ENCODE measurements at places on chromosomes 16 and 17. TPM values are rescaled to one million over a fixed set of nuclear protein-coding genes. Genes with fewer than 3 reads are reported as not detected.

Gene CLCN7
- polyA plus RNA-seq = 15.7 TPM

Gene TAT
- polyA plus RNA-seq = not detected

Gene DPH1
- 25.3 TPM for polyA plus RNA-seq

Gene DHRS7C
- polyA plus RNA-seq = not detected

Gene ADAM11
- 0.37 TPM for polyA plus RNA-seq

Gene RNF222
- polyA plus RNA-seq = not detected

Gene PFAS
- 18.5 TPM for polyA plus RNA-seq

Gene PGS1
- polyA plus RNA-seq = 31.7 TPM

Gene KCNJ12
- polyA plus RNA-seq = 0.02 TPM

Gene CWC25
- polyA plus RNA-seq = 15.3 TPM

Gene HIGD1B
- polyA plus RNA-seq = not detected

DNA sequence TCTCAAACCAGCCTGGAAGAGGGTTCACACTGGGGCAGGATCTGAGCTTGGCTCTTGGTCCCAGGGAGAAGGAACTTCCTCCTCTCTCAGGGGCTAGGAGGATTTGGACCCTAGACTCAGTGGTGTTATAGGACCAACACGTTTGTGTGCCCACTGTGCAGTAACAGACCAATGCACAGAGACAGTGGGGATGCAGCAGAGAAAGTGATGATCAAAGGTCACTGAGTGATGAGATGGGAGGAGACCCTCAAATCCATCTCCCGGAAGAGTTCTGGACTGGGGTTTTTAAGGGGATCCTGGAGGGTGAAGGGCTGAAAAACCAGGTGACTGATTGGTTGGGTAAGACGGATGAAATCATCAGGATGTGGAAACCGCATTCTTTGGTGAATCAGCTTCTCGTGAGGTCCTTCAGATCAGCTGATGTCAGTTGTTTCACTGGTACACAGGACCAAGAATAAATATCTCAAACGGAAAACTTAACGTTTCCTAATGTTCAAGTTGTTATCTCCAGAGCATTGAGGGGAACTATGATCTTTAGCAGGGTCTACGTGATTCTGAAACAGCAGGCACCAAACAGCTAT, 3.3 kb upstream of the VAC14 start:
- DNase-seq = peak; percentile 81

DNA sequence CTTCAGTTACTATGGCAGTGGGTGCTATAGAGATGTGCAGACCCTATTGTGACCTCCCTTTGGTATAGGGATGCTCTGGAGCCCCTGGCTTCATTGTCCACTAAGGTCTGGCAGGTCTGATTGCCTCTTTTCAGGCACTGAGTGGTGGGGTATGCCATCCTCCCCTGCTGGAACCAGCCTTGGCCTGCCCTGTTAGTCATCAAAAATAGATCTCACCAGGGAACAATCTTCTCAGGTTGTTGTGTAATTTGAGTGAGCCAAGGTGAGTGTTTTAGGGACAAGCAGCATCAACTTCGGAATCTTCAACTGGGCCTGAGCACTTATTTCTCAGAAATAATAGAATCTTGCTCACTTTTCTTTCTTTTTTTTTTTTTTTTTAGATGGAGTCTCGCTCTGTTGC, 19.6 kb downstream of the HMOX2 start:
- no peak for DNase-seq

- DNase-seq = no peak
These were observed 5.0 kb upstream of the FOXF1 start for GRCh38 chr16:86505185-86505898.

DNA sequence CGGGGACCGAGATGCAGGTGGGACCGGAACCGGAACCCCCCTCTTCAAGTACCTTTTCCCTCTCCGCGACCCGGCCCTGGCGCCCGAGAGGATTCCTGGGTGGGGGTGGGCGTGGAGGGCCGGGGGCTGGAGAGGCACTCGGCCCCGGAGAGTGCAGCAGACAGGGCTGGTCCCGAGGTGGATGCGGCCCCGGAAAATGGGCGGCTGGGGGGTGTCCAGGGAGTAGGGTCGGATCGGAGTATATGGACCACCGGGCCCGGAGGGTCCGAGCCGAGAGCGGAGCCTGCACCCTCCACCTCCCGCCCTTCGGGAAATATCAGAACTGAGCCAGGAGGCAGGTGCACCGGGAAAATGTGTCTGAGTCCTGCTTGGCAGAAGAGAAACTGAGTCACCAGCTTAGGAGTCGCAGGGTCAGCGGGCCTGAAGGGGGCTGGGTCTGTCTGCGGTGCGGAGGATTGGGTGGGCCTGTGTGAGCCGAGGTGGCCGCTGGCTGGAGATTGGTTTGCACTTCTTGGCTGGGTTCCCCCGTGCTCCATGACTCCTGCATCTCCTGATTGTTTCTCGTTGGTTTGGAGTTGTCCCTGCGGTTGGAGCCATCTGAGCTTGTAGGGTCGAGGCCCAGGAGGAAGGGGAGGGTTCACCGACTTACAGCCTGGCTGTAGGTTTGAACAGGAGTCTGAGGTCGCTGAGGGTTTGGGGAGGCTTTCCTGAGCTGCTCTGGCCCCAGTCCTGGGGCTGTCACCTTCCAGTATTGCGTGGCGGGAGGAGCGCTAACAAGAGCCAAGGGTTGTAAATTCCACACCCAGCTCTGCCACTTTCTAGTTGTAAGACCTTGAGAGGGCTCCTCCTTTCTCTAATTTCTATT, 518 bp downstream of the SH2B1 start:
- no peak for DNase-seq

GRCh38 chr16:56530872-56531271, 11.0 kb upstream of the BBS2 start:
- no peak for DNase-seq

DNA sequence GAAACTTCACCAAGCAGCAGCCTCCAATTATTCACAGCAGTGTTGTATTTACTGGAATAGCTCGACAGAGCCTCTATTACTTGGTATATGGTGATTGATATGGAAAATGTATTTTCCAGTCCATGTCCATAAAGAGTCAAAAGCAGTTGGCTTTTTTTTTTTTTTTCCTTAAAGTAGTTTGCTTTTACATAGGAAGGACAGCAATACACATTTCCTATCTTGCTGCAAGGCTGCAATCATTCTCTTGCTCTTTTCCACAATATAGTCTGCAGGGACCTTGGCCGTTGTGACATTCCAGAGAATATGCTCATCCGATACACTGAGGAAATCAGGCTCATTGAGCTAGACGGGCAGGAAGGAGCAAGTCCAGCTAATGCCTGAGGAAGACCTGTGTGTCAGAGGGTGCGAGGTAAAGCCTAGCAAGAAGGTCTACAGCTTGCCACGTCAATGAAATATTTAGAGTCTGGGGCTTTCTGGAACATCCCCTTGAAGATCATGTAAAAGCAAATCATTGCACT, 131.1 kb downstream of the ENGASE start:
- no peak for DNase-seq

GRCh38 chr17:77995146-77995852, 36.8 kb downstream of the TNRC6C start:
- no peak for DNase-seq

DNA sequence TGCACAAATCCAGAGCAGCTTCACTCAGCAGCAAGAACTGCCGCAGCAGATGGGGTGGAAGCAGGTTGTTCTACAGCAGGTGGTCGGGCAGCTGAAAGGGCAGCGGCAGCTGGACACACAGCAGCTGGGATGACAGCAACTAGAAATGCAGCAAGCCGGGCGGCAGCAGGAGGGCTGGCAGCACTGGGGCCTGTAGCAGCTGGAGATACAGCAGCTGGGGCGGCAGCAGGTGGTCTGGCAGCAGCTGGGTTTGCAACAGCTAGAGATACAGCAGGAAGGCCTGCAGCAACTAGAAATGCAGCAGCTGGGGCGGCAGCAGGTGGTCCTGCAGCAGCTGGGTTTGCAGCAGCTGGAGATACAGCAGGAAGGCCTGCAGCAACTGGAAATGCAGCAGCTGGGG, 460 bp downstream of the KRTAP4-3 start:
- no peak for DNase-seq

- DNase-seq = no peak
These were observed 26.7 kb downstream of the PLD6 start for GRCh38 chr17:17179371-17179827.

DNA sequence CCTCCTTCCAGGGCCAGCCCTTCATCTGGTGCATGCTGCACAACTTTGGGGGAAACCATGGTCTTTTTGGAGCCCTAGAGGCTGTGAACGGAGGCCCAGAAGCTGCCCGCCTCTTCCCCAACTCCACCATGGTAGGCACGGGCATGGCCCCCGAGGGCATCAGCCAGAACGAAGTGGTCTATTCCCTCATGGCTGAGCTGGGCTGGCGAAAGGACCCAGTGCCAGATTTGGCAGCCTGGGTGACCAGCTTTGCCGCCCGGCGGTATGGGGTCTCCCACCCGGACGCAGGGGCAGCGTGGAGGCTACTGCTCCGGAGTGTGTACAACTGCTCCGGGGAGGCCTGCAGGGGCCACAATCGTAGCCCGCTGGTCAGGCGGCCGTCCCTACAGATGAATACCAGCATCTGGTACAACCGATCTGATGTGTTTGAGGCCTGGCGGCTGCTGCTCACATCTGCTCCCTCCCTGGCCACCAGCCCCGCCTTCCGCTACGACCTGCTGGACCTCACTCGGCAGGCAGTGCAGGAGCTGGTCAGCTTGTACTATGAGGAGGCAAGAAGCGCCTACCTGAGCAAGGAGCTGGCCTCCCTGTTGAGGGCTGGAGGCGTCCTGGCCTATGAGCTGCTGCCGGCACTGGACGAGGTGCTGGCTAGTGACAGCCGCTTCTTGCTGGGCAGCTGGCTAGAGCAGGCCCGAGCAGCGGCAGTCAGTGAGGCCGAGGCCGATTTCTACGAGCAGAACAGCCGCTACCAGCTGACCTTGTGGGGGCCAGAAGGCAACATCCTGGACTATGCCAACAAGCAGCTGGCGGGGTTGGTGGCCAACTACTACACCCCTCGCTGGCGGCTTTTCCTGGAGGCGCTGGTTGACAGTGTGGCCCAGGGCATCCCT, 7.4 kb downstream of the NAGLU start:
- DNase-seq = no peak

GRCh38 chr16:11638140-11638539, 30.1 kb upstream of the SNN start:
- DNase-seq = no peak

GRCh38 chr16:30615358-30616091, 5.3 kb upstream of the ZNF689 start:
- no peak for DNase-seq

DNA sequence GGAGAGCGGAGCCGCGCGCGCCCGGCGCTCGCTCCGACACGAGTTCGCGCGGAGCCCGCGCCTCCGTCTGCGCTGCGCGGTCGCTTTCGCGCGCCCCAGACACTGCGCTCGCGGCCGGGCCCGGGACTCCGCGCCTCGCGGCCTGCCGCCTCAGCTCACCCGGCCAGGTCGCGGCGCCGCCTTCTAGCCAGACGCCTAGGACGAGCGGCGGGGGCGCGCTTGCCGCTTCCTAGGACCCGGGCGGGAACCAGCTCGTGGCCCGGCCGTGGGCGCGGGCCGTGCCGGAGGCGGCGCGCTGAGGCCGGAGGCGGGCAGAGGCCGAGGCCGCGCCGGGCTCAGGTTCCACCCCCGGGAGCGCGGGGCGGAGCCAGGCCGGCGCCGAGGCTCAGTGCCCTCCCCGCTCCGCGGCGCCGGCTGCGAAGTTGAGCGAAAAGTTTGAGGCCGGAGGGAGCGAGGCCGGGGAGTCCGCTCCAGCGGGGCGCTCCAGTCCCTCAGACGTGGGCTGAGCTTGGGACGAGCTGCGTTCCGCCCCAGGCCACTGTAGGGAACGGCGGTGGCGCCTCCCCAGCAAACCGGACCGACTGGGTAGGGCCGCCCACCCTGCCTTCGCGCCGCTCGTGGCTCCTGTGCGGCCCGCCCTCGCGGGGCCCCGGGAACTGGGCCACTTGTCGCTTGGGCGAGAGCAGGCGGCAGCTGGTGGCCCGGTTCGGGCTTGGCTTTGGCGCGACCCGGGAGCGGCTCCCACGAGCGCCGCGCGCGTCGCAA, at the start of gene SPHK1:
SPHK1 (plus strand) TSS at position 388 of the 765 bp plus-strand sequence. CDS start 1,036 bp downstream, outside the sequence.
- DNase-seq = no peak

Measured in AG04450 (cell line).